ENCODE measurements at places on chromosomes 2 and 18. TPM values are rescaled to one million over a fixed set of nuclear protein-coding genes. Genes with fewer than 3 reads are reported as not detected.

DNA sequence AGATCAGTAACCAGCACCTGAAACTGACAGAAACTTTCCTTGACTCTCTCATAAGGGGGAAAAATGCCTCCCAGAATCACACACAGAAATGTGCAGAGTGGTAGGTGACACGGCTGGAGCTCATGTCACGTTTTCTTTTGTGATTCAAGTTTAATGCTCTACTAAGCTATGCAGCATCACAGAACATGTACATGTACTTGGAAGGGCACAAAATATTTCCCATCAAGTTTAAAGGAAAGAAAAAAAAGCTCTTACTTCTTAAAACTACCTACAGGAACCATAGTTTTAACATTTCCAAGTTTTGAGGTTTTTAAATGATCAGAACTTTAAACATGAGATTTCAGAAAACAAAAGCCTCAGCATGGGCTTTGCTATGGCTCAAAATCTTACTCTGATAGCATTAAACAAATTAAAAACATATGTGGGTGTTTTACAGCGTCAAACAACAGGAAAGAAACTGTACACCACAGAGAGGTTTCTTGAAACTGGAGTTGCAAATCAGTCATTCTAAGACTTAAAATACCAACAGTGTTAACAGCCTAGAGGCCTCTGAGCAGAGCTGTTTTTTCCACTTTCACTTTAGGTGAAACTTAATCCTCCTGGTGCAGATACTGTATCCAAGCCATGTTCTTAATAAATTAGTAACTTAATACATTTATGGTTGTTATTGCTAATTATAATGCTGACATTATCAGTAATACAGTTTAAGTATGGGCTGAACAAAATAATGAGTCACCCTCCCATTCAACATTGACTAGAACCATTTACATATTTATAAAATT is 30.1 kb downstream of the MBP start:
- H3K27me3 ChIP-seq = no peaks in the 10 kb centered on the region
- no peak overlapping the region for H3K4me3 ChIP-seq
- DNase-seq = no peak
- peak overlapping the region; percentile 100 for H3K27ac ChIP-seq

The ARHGAP15 gene
- total RNA-seq = 3.2 TPM

The SLC16A14 gene
- total RNA-seq = 0.65 TPM

DNA sequence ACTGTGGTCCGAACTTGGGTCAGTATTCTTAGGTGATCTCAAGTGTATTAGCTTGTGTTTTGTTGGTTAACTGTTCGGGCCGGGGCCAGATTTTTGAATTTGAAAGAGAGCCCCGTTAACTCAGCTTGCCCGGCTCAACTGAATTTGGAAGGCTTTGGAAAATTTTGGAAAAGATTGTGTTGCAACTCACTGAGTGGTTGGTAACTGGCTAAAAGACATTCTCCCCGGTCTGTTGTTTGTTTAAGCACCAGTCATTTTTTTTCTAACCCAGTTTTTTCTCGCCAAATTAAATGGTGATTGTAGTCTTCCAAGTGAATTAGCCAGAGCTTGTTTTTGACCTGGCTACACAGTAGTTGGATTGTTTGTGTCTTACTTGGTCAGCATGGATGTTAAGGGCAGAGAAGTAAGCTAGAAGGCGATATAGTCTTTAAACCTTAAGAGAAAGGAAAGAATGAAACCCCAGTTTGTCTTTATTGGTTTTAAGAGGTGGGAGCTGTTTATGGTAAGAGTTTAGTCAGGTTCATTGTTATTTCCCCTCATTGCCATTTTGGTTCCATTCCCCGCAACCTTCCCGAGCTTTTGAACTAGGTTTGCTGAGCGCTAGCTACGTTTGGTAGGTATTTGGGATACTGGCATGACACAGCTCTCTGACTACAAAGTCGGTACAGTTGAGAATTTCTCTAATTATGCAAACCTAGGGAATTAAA is 2.4 kb downstream of the MAP4K4 start:
- no peaks in the 10 kb centered on the region for H3K36me3 ChIP-seq
- peak overlapping the region; percentile 66 for H3K4me3 ChIP-seq
- no peaks in the 10 kb centered on the region for H3K27me3 ChIP-seq
- H3K4me1 ChIP-seq = peaks cover 39% of the 10 kb centered on the region
- DNase-seq = no peak

- H3K4me1 ChIP-seq = no peaks in the 10 kb centered on the region
- DNase-seq = no peak
- H3K27ac ChIP-seq = no peak overlapping the region
- H3K4me3 ChIP-seq = no peak overlapping the region
Measured at GRCh38 chr2:77284353-77284752, 237.8 kb downstream of the LRRTM4 start.

The DNAH7 gene
- total RNA-seq = 0.05 TPM

The ASPRV1 gene
- total RNA-seq = 0.42 TPM

The CYP26B1 gene
- total RNA-seq = 1.8 TPM

DNA sequence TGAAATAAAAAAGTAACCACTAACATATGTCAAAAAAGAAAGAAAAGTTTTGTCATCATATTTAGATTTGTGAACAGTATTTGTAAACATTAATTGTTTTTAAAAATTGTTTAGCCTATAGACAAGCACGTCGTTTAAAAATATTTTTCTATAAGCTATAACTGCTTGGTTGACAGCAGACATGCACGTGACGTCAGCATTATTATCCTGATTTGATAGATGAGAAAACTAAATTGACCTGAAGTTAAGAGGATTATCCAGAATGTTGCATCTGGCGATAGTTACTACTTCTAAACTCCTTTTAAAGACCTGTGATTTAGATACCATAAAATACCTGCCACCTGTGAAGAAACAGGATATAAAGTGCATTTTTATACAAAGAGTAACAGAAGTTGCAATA is 156.9 kb upstream of the BARD1 start:
- H3K27me3 ChIP-seq = no peaks in the 10 kb centered on the region
- H3K4me3 ChIP-seq = no peak overlapping the region
- H3K4me1 ChIP-seq = no peaks in the 10 kb centered on the region
- H3K36me3 ChIP-seq = no peaks in the 10 kb centered on the region
- DNase-seq = no peak
